ENCODE measurements at places on chromosomes 1 and 21.

DNA sequence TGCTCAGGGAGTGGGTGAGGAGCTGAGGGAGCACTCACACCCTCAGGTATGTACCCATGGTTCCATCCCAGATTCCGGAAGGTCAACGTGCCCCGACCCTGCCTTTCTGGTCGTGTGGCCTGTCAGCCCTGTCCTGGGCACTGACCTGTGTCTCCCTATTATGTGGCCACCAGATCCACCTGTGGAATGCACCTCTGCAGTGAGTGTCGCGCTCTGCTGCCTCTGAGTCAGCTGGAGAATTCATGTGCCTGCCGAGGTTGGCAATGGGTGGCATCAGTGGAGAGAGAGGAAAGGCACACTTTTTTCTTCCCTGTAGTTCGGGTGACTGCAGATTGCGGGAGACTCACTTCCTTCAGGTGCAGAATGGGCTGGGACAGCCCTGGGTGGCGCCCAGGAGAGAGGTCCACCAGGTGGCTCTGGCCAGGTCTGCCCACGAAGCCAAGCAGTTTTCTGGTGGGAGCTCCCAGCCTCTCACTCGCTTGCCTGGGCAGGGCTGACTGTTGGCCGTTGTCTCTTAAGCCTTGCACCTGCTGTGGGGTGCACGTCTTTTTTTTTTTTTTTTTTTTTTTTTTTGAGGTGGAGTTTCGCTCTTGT, 176.1 kb upstream of the TMEM51 start:
- DNase-seq, result no peak

DNA sequence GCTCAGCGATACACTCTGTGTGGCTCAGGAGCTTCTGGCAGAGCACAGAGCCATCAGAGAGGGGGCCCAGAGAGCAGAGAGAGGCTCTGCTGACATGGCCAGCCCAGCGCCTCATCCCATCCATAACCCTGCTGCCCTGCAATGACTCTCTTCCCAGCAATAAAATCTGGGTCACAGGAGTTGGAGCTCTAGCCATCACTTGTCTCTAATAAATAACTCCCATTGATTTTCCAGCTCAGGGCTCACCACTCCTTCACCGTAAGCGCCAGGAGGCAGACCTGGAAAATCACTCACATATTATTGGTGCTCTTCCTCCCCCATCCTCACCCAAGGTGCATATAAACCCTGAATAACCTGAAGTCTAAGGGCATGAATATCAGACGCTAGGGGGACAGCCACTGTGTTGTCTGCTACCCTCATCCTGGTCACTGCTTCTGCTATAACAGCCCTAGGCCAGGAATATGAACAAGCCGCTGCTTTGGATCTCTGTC, at the start of gene APCS:
APCS (plus strand) TSS at position 366 of the 491 bp plus-strand sequence; CDS start at position 462, 96 bp downstream.
- no peak for DNase-seq

DNA sequence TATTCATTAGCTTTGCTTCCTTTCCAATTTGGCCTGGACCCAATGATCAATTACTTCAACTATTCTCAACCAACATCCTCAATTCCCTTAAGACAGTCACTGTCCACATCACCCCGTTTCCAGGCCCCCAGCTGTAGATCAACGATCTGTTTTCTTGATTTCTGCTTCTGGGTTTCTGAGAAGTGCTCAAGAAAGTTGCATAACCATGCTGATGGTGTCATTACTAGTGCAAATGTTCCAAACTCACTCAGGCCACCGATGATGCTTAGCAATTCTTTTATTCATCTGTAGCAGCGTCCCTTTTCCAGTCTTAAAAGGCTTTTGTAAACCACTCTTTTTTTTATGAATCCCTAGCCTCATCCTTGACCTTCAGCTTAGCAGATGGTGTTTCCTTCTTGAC, 155.8 kb upstream of the PTGFR start:
- no peak for DNase-seq

DNA sequence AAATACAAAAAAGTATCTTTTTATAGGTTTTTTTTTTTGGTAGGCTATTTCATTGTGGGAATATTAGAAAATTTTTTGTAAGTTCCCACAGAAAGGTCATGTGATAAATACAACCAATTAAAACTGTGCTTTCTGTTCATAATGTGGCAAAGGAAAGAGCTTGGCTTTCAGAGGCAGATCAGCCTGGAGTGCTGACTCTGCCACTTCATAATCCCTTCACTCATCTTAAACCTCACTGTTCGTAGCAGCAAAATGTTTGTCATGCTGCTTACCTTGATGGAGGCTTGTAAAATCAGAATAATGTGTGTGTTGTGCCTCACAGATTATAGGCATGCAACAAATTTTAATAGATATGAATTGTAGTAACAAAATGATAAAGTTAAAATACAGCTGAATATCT, 176.8 kb downstream of the ZP4 start:
- DNase-seq, result no peak

DNA sequence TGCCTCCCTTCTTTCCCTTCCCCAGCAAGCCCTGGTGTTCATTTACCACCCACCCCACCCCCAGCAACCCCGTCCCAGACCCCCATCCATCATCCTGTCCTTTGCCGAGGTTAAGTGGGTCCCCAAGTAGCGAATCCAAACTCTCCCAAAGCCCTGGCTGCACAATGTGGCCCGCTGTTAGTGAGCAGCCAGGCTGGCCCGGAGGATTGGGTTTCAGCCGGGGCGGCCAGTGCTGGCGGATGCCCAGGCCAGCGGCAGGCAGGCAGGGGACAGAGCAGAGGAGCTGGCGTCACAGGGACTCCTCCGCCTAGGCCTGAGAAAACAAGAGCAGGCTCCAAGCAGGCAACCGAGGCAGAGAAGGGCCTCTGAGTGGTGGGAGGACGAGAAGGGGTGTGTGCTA, 61.4 kb downstream of the EPHB2 start:
- no peak for DNase-seq

GRCh38 chr1:153742411-153743142, 14.7 kb downstream of the INTS3 start:
- DNase-seq, result no peak

DNA sequence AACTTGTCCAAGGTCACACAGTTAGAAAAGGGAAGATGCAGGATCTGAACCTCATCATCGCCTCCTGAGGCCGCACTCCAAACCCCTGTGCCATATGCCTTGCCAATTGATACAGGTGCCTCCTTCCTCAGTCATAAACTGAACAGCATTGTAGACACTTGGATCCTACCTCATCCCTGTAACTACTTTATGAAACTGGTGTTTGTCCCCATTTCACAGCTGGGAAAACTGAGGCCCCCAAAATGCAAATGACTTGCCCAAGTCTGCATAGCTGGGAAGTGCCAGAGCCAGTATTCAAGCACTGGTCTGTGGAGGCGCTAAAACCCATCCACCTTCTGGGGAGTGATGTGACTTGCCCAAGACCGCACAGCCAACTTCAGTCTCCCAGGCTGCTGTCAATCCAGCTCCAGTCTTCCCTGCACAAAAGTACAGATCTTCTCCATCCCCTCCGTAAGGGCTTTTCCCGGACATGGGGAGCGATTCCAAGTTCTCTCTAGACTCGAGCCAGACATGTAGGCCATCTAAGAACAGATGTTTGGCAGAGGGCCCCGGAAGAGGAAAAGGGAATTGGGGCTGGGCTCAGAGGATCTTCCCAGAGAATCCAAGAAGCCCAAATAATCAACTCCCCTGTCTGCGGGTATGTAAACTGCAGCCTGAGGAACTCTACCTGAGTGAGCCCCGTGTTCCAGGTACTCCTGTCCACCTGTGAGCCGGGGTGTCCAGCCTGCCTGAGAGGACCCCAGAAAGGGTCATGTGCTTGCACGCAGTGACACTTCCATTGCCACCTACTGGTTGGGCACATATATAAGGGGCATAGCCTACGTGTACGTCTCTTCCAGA, 60.5 kb downstream of the SYT2 start:
- DNase-seq, result no peak

DNA sequence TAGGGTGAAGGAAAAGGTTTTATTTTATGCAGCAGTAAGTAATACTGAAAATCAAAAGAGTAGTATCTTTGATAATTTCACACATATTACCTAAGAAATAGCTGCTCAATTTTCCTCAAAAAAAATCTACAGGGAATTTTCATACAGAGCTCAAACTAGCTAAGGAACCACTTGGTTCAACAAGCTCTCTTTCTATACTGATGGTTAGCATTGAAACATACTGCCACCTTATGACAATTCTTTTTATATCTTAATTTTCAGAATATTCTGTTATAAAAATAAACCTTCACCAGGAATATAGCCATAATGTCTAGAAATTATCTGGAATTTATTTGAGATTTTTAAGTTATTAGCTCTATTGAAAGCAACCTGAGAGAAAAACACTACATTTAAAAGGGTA, 142.1 kb downstream of the DPYD start:
- no peak for DNase-seq

GRCh38 chr1:95643071-95643470, 409.1 kb downstream of the RWDD3 start:
- DNase-seq, result no peak

GRCh38 chr1:38500352-38500751, 359.2 kb downstream of the RRAGC start:
- no peak for DNase-seq

DNA sequence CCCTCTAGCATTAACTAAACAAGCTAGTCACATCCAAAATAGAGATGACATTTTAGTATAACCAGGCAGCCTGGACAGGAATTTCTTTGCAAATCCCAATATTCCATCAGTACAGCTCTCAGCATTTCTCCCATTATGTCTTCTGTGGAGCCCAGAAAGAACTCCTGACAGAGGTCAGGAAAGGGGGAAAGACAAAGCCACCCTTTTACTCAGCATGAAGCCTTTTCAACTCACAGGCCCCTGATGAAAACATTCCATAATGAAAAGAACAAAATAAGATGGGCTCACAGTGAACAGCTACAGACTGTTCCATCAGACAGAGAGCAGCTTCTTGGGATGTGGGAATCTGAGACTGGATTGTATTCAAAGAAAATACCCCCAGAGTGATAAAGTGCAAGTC, 80.6 kb downstream of the TEX35 start:
- DNase-seq, result no peak

GRCh38 chr1:111513410-111514020, 10.1 kb upstream of the ADORA3 start:
- no peak for DNase-seq

DNA sequence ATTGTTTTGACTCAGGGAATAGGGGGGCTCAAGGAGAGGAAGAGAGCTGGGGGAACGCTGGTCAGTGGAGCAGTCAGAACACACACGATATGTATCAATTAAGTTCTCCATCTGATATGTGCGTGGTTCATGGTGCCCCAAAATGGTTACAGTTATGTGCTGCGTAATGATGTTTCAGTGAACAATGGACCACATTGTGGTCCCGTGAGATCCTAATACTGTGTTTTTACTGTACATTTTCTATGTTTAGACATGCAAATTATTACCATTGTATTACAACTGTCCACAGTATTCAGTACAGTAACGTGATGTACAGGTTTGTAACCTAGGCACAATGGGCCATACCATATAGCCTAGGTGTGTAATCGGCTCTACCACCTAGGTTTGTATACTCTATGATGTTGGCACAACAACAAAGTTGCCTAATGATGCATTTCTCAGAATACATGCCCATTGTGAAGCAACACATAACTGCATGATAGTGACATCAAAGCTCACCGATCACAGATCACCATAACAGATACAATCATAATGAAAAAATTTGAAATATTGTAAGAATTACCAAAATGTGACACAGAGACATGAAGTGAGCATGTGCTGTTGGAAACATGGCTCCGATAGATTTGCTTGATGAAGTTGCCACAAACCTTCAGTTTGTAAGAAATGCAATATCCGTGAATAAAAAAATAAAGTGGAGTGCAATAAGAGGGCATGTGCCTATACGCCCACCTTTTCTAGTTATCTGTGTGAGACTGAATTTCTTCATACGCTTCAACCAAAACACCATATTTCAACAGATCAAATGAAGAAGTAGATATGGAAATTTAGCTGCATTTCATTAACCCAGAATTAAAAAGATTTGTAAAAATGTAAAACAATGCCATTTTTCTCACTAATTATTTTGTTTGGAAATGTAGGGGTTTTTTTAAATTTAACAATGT, 14.8 kb upstream of the TMEM54 start:
- no peak for DNase-seq

All from smooth muscle cell of the brain vasculature (primary cell).